ENCODE measurements at places on chromosomes 4 and X.

- no peak for DNase-seq
Measured at GRCh38 chrX:69137371-69138117, 27.7 kb downstream of the PJA1 start.

DNA sequence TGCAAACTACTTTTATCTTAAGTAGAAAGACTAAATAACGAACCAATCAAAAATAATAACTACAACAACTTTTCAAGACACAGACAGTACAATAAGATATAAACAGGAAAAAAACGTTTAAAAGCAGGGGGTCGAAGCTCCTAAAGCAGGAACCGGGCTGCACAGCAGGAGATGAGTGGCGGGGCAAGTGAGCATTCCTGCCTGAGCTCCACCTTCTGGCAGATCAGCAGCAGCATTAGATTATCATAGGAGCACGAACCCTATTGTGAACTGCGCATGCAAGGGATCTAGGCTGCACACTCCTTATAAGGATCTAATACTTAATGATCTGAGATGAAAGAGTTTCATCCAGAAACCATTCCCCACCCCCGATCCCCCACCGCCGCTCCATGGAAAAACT, 146.2 kb downstream of the TEX11 start:
- DNase-seq = no peak

GRCh38 chrX:84715315-84715714, 213.1 kb upstream of the HDX start:
- no peak for DNase-seq

DNA sequence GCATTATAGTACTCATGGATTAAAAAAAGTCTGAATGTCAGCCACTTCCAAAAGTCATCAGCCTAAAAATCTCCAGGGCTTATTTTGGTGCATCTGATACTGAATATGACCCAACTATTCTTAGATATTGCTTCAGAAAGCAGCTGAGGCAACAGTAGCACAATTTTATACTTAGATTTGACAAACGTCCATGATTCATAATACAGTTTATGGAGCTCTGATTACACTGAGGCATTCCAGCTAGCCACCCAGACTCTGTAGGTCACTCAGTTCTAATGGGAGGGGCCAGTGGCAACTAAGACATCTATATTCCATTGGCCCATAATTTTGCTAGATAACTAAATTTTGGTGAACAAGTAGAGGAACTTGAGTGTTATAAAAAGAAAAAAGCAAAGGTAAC, 10.3 kb downstream of the SPATA4 start:
- DNase-seq = no peak

GRCh38 chr4:181376058-181376457, 867.1 kb upstream of the TENM3 start:
- DNase-seq = no peak

- no peak for DNase-seq
Measured at GRCh38 chr4:52873191-52873590, 11.1 kb downstream of the RASL11B start.

- DNase-seq = no peak
Measured at GRCh38 chr4:12118651-12119213, 690.0 kb upstream of the HS3ST1 start.

DNA sequence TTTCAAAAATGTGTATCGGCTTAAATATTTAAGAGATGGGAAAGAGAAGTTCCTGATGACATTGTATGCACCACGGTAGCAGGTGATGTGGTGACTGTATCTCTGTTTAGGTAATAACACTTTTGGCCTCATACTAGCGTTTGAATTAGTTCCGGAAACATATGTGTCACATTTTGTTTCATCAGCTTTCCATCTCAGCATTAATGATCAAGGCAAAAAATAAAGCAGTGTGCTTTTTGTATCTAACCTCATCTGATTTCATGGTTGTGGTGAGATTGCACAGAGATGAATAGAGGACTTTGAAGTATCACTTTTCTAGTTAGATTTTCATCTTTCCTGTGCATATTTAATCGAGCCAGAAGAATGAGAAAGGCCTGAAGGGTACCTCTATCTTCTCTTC, 206.4 kb upstream of the SPRY1 start:
- no peak for DNase-seq

DNA sequence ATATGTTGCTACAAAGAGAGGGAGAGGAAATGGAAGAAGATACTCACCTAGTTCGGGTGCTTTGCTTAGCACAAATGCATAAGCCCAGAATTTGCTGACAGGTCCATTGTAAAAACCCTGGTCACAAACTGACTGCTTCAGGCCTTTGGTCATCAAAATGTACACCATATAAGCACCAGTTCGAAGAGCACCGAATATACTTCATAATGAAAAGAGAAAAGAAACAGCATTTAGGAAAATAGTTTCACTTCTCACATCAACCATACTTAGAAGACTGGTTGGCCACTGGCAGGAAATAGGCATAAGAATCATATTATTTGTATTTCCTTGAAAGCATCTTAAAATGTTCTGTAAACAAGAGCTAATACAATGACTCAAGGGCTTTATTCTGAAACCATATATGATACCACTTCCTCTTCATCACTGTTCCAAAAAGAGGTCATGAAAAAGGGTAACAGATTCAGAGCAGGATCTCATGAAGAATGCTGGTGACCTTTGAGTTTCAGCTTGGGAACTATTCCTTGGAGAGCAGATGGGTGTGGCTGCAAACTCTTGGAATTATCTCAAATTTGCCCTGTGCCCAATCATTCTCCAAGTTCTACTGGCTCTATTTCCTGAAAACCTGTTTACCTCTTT, 138.7 kb downstream of the ELOVL6 start:
- no peak for DNase-seq

GRCh38 chrX:24805201-24805600, 111.5 kb downstream of the POLA1 start:
- no peak for DNase-seq

DNA sequence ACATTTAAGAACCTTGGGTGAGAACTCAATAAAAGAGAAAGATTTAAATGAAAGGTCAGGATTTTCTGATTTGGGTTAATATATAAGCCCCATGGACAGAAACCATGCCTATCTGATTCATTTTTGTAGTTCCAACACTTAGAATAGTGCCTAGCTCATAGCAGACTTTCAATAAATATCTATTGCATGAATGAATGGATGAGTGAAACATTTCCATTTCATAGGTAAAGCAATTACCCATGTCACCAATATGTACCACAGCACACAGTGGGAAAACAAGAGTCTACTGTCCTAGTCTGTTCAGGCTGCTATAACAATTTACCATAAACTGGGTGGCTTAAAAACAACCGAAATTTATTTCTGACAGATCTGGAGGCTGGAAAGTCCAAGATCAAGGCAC, 63.9 kb upstream of the PTPN13 start:
- no peak for DNase-seq

DNA sequence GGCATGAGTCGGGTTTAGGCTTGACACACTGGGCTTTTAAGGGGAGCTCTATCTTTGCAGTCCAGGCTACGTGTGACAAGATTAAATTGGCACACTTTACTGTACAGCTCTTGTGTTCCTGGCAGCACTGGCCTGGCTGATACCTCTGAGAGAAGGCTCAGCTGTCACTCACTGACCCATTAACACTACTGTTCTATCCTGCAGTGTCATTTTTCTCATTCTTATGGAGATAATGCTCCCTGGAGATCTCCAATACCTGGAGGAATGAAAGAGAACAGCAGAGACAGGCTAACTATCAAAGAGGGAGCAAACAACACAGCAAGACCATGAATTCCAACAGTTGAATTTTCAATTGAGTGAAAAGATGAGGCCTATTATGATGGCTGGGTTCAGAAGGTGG, 1.7 kb upstream of the PDHA2 start:
- no peak for DNase-seq

GRCh38 chr4:67565284-67565683, 6.8 kb downstream of the STAP1 start:
- no peak for DNase-seq

GRCh38 chrX:124421898-124422655, 75.7 kb downstream of the SH2D1A start:
- no peak for DNase-seq

DNA sequence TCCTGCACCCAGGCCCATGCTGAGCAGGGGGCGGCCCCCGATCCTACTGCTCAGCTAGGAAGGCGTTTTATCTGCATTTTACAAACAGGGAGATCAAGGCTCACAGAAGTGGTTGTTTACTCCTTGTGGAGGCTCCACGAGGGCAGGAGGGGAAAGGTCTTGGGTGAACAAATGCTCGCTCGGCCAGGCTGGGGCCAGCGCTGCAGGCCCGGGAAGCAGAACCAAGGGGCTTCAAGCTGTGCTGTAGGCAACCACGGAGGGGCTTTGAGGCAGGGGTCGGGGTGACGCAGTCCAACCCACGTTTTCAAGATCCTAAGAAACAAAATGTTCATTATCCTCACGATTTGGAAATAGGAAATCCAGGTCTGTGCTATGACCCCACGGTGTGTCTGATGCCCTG, 125.8 kb downstream of the HMX1 start:
- DNase-seq = no peak

GRCh38 chr4:85955620-85956292, 404.1 kb downstream of the MAPK10 start:
- DNase-seq = no peak

DNA sequence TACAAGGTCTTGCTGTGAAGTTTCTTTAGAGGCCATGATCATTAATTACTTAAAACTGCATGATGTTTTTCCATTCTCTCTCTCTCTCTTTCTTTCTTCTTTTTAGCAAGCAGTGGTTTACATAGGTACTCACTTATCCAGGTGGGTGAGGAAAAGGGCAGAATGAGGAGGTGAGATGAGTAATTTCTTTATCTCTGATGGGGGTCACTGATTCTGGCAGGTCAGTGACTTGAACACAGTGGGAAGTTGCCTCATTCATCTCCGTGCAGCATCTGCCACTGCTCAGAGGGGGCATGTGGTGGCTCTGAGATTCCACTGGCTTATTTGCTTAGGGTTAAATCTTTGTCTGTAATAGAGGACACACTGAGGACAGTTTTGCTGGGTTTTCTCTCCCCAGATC, 62.6 kb downstream of the FAM114A1 start:
- no peak for DNase-seq

DNA sequence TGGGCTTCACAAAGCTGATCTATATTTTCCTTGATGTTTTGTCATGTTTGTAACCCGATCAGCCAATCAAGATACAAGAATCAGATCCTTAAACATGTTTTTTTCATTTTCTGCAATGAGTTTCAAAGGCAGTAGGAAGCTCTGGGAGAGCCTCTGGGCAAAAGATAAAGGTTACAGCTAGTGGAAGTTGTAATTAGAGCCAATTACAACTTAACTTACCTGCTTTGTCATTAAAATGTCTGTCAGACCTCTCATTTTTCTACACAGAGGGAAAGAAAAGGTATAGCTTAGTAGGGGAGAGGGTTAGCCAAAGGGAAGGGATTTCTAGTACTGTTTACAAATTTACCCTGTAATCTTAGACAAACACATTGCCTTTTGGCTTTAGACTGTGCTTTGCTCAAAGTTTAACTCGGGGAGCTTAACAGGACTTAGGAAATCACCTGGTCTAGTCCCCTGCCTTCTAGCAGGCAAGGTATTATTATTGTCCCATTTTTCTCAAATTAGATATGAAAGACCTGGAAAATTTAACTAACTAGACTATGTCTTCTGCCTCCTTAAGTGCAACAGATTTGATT, 55.8 kb downstream of the FGF16 start:
- DNase-seq = no peak

GRCh38 chr4:185846505-185847150, 34.6 kb upstream of the SORBS2 start:
- no peak for DNase-seq

DNA sequence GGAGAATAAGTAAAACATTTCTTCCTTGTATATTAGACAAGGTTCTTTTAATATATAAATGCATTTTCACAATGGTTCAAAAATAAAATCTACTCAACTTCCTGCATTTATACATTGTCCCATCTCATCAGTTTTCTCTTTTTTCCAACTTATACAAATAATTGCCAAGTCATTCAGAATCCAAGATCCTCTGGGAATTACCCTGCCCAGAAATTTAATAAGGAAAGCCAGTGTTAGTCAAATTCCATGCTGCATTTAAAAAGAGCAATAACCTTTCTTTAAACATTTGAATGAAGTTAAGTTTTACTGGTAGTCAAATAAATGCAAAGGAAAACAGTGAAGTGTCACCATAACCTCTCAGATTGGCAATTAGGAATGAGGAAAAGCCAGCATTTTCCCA, 357.9 kb downstream of the PPP3CA start:
- no peak for DNase-seq

DNA sequence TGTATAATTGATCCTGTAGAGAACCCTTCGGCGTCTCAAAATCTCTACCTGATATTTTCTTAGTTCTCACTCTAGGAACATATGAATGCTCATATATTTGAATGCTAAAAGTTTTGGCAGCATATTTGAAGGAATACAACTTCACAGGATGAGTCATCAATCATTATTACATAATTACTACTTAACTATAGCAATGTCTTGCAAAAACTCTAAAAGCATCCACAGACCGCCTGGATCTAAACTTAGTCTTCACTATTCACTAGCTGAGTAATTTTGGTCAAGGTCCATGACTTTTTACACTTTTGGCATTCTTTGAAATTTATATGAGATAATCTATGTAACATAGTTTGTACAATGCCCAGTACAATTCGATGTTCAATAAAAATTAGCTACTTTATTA, 194.7 kb downstream of the DTHD1 start:
- DNase-seq = no peak

DNA sequence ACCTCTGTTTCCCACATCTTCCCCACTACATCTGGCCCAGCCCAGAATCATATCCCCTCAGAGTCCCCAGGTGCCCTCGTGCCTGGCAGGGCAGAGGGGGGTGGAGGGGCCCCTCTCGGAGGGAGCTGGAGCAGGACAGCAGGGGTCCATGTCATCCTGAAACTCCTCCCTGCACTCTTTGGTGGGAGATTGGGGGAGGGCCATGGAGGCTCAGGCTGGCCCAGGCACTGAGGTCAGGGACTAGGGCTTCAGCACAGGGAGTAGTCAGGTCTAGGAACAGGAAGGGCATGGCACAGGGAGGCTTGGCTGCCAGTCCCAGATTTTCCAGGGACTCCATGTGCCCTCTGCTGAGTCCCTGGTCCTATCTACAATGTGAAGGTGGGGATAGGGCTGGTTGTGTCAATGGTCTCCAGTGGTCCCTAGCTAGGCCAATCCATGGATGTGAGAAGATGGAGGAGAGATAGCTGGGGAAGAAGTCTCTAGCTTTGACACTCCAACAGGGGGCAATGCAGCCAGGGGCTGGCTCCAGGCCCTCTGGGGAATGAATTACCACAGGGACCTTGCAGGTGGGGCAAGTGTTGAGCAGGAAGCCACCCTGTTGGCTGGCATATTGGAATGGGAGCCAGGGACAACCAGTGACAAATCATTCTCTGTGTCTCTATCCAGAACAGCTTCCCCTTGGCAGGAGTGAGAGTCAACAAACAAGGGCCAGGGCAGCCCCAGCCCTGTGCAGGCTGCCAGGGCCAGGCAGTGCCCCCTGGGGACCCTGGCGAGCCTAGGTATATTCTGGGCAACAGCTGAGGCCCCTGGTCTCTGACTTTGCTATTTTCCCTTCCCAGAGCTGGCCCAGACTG, 154.4 kb downstream of the EFNB1 start:
- peak; percentile 38 for DNase-seq

GRCh38 chrX:153667956-153668396, 5.6 kb downstream of the PNCK start:
- DNase-seq = peak; percentile 78

Measured in NCI-H1092 (cell line).